ENCODE measurements at places on chromosomes 1 and 21.

GRCh38 chr1:219460896-219461815 lies 151.7 kb downstream of the ZC3H11B start:
- DNase-seq = peak; percentile 37

DNA sequence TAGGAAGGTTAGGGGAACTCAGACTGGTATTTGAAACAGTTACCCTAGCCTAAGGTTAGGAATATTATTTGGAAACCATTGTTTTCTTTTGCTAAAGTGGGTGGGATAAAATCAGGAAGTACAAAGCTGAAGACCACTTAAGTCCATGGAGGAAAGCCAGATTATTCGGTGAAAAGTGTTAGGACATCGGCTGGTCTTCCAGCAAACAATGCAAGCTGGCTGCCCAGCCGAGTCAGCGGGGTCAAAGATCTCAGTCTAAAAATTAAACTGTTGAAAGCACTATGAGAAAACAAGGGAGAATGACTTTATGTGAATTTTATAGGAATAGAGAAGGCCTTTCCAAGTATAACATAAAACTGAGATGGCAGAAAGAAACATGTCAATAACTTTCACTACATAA lies 231.7 kb downstream of the KCNJ6 start:
- DNase-seq = no peak

GRCh38 chr1:220748089-220748934 lies at the start of gene MTARC2:
MTARC2 (plus strand) TSS chr1:220748322; CDS start chr1:220748532, 210 bp downstream.
- DNase-seq = peak; percentile 87

DNA sequence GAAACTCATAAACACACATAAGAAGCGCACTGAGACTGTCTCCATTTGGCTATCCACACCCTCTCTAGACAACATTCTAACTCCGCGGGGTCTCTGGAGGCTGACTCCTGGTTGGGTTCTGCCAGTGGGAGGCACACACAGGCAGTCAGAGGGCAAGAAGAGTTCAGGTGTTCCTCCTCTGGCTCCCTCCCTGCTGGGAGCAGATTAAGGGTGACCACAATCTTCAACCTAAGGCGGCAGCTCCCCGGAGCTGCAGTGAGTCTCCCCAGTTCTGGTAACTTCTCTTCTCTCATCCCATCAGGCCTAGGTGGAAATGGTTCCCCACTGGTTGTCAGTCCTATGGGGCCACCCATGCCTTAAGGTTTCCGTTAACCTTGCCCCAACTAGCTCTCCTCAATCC lies 7.4 kb upstream of the TENT5C start:
- no peak for DNase-seq

DNA sequence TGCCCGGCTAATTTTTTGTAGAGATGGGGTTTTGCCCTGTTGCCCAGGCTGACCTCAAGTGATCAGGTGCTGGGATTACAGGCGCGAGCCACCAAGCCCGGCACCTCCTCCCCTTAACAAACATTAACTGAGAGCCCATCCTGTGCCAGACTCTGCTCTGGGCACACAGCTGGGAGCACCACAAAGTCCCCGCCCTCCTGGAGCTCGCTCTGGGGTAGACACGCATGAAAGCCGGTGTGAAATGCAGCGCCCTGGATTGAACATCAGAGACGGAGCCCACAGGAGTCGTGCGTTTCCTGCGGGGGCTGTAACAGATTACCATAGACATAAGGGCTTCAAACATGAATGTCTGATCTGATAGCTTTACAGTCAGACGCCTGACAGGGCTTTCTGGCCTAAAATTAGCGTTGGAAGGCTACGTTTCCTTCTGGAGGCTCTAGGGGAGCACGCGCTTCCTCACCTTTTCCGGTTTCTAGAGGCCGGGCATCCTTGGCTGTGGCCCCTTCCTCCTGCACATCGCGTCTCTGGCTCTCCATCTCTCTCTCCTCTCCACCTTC lies 14.3 kb downstream of the SLC27A3 start:
- no peak for DNase-seq

GRCh38 chr1:41752514-41753170 lies 166.1 kb downstream of the HIVEP3 start:
- DNase-seq = no peak

DNA sequence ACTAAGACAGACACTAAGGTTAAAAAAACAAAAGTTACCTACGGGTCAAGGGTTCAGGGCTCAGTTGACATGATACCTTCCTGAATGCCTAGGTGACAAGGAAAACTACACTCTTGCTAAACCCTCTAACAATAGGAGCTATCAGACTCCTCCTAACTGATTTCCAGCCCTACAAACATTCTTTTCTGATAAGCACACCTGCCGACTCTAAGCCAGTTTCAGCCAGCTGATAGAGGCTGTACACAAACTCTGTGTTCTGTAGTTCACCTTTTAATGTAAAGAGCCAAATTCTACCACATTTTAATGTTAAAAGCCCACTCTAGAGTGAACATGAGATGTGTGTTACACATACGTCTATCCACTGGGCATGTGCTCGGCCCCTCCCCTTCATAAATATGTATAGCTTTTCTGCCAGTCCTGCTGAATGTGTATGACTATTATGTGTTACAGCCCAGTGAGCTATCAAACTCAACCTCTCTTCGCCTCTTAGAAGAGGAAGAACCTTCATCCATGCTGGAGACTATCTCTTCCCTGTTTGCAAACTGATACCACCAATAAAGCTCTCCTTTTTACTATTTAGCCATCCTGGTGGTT lies 40.0 kb upstream of the FAM163A start:
- DNase-seq = no peak

DNA sequence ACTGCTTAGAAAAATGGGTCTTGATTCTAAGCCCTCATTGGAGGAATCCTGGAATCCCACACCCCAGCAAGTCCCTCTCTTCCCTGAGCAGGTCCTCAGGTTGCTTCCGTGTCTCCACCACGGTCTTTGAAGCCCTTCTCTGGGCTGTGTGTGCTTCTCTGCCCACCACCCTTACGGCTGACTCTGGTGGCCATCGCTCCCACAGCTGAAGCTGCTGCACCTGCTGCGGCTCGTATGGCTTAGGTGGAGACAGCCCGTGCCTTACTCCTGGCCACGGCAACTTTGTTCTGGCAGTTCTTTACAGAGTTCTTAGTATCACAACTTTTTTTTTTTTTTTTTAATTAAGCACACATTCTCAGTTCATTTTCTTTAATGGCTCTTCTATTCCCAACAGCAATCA lies 10.9 kb upstream of the KIF26B start:
- DNase-seq = no peak

DNA sequence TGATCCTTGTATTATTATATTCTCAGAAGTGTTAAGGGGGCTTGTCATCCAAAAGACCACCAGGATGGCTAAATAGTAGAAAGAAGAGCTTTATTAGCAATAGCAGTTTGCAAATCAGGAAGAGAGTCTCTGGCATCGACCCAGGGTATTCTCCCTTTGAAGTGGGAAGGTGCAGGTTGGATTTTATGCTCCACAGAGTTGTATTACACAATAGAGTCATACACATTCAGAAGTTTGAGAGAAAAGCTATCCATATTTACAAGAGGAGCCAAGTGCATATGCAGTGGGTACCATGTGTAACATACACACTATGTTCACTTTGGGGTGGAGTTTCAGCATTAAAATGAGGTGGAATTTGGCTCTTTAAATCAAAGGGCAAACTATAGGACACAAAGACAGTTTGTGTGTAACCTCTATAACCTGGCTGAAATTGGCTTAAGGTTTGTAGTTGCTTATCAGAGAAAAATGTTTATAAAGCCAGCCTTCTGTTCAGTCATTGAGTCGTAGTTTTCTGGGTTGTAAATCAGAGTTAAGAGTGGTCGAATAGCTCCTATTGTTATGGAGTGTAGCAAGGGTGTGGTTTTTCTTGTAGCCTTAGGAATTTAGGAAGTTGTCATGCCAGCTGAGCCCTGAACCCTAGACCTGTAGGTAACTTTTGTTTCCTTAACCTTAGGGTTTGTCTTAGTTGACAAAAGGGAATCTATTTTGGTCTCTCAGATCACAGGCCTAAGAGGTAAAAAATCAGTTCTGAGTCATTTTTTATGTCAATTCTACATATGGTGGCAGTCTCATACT lies 125.3 kb downstream of the DNM3 start:
- no peak for DNase-seq

- peak; percentile 49 for DNase-seq
These were observed 172.7 kb upstream of the FGGY start for GRCh38 chr1:59124166-59124565.

DNA sequence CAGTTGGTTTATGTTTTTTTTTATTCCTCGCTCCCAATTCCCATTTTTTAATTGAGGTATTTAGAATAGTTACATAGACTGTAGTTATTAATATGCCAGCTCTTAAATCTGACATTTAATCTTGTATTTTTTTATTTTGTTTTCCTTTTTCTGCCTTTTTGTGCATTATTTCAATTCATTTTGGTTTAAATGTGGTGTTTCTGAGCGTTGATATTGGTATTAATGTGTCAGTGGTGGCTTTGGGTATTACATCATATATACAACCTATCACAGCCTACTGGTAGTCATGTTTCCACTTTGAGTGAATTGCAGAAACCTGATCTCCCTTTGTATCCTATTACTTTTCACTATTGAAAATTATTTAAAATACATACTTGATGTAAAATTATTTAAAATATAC lies 1027.3 kb downstream of the KCNT2 start:
- DNase-seq = peak; percentile 49

- DNase-seq = peak; percentile 45
These were observed 182.1 kb upstream of the ADAMTS5 start for GRCh38 chr21:27149034-27149433.

- no peak for DNase-seq
These were observed 348.7 kb downstream of the SETD4 start for GRCh38 chr21:35711661-35712060.

DNA sequence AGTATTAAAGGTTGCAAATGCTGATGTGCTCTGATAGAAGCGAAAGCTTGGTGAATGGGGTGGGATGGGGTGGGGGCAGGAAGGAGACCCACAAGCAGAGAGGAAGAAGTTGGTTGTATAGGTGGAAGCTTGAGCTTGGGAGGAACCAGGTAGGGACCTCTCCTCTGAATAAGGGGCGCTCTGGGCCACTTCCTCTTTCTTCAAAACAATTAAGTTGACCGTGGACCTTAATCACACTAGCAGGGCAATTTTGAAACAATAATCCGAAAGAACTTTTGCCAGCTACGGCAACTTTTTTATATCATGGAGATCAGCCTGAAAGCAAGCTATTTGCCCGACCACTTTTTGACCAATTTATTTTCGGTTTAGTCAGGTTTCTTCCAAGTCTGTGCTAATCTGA lies 1.9 kb upstream of the DYRK1A start:
- no peak for DNase-seq

DNA sequence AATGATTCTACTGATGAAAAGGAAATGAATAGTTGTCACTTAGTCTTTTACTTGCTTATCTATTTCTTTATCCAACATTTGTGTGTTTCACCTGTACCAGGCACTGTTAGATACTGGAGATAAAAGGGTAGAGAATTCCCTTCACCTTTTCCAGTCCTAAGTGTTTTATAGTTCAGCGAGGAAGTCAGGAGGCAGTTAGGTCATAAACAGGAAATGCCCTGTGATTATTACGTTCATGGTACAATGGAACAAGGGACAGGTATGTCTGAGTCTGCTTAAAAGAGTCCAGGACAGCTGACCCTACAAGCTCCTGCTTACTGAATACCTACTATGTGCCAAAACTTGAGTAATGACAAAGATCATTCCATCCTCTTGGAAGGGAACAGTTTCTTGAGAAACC lies 77.8 kb downstream of the TNR start:
- no peak for DNase-seq

- DNase-seq = no peak
These were observed 19.2 kb downstream of the COL18A1 start for GRCh38 chr21:45423968-45424853.

DNA sequence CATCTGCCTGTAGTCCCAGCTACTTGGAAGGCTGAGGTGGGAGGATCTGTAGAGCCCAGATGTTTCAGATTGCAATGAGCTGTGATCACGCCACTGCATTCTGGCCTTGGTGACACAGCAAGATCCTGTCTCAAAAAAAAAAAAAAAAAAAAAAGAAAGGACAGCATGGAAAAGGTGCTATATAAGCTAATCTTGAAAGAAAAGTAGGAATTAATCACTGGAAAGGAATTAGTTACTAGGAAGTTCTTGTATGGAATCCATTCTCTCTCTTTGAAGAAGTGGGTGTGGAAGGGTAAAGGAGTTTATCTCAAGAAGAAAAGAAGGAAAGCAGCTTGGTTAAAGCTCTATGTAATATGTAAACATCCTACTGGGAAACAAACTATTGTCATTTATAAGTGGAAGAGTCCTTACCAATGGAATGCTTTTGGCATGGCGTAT lies 339.2 kb downstream of the DPYD start:
- peak; percentile 53 for DNase-seq

- peak; percentile 54 for DNase-seq
These were observed 192.5 kb downstream of the ZZZ3 start for GRCh38 chr1:77489910-77490309.

DNA sequence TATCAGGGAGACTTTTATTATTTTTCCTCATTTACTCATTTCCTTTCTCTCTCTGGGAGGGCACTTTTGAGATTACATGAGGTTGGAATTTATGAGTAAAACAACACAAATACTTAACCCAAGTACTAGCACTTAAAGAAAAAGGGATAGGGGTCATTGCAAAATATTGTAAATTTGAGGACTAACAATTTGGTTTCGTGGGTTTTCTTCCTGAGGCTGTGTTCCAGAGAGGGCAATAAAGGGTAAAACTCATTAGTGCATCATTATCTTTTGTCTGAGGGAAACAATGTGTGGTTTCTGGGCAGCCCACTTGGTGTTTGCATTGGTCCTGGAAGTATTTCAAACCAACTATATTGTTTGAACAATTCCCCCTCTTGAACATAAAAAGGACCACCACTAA lies 96.5 kb downstream of the GREM2 start:
- peak; percentile 39 for DNase-seq

DNA sequence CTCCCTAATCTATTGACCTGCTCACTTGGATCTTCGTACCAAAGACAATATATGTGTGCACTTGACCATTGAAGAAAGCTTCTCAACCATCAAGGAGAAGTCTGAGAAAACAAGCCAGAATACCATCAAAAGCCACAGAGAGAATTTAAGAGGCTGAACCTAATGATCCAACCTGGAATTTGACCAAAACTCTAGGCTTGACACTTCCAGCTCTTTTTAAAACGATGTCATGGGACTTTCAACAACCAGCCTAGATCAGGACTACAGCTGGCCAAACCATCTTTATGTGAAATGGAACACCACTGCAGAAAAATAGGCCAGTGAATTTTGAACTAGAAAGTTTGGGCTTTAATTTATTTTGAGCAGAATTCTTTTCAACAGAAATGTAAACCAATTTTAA lies 444.4 kb downstream of the LTN1 start:
- no peak for DNase-seq

GRCh38 chr1:2605509-2606395 lies 19.2 kb downstream of the PRXL2B start:
- no peak for DNase-seq

GRCh38 chr1:247288341-247288740 lies 32.5 kb downstream of the VN1R5 start:
- DNase-seq = no peak

DNA sequence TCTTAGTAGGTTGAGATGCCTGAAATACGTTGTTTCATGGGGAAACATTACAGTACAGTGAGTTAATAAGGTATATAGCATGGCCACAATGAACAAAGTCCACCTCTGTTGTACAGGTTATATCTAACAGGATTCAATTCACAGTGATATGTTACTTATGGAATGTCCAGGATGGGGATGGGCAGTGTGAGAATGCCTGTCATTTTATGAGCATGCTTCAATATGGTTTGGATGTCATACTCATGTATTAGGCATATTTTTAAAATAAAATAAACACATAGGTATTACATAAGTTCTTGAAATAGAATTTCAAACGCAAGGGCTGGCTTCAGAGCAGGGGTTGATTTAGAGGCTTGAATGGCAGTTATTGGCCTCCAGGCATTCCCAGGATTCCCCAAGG lies 6.1 kb upstream of the PHLDA3 start:
- no peak for DNase-seq

Measured in foreskin fibroblast (primary cell).